ENCODE measurements at places on chromosomes 5 and 9.

GRCh38 chr5:59003641-59004040 lies 420.8 kb downstream of the RAB3C start:
- DNase-seq = no peak

DNA sequence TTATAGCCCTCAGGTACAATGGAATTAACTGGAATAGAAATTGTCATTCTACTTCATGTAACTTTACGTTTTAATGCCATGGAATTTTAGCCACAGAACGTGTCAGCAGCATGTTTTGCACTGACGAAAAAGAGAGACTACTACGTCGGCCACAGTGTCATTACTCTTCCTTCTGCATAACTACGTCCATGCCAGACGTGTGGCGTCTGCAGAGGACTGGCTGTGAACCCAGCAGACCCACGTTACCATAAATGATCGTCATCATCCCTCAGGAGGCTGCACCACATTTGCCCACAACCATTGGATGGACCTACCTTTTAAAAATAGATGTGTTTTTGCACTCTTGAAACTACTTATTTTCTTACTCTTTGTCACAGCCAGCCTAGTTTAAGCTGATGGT lies 63.8 kb upstream of the ATG10 start:
- DNase-seq = no peak

GRCh38 chr5:151597749-151598148 lies 6.6 kb upstream of the FAT2 start:
- DNase-seq = peak; percentile 5

DNA sequence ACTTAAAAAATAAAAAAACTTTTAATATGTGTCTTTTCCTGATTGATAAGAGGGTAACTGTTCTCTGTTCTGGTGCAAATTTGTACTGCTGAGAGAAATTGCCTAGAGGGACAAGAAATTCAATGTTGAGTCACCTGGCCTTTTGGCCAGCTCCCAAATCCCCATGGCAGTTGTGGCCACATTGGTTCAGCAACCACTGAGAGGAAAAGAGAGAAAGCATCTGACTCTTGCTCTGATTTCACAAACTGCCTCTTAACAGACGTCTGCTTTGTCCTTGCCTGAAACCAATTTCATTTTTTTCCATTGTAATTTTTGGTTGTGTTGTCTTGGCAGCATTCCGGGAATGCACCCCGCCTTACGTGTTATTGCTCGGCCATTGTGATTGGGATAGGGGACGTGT lies 42.4 kb downstream of the NTRK2 start:
- DNase-seq = peak; percentile 24

GRCh38 chr5:66362046-66362445 lies 217.9 kb downstream of the SREK1 start:
- no peak for DNase-seq

GRCh38 chr5:2776337-2777302 lies 25.1 kb upstream of the IRX2 start:
- DNase-seq = no peak

DNA sequence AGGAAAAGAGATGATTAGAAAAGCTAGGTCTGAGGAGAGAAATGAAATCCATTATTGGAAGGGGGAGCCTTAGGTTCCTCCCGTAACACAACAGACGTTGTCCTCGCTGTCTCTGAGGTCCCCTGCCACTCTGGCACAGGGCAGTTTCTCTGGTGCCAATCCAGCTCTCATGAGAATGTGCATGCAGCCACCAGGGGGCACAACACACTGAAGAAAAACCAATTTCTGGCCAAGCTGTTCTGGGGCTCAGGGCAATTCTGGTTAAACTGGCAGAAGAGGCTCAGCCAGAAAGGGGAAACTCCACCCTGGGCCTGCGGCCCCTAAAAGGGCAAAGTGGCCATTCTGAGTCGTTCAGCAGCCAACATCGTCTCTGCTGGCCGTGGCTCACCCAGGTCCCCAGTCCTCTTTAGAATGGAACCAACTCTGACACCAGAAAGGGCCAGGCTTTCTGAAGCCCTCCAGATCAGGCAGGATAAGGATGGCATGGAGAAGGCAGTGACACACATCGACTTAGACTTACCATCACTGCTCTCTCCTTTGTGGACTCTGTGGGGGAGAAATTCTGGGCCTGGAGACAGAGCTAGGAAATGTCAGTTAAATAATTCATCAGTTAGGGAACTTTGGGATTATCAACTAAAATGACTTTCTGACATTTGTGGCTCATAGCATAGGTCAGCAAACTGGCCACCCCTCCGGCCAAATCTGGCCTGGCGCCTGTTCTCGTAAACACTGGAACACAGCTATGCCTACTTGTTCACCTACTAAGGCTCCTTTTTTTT lies 58.5 kb upstream of the GOLPH3 start:
- DNase-seq = peak; percentile 94

DNA sequence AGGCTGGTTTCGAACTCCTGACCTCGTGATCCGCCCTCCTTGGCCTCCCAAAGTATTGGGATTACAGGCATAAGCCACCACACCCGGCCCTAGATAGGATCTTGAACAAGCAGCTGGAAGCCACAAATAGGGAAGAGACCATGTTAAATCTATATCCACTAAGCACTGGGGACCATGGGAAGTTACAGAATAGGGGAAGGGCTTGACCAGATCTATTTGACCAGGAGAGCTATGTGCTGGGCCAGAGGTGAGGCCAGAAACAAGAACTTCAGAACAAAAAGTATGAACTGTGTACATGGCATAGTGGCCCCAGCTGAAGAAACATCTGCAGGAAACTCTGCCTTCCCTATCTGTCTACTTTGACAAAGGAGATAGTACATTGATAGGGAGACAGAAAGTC lies 10.8 kb downstream of the KLF4 start:
- DNase-seq = peak; percentile 29

GRCh38 chr5:91176288-91177016 lies 206.7 kb downstream of the ARRDC3 start:
- no peak for DNase-seq

- no peak for DNase-seq
Observed at GRCh38 chr5:1923341-1923740, 40.6 kb upstream of the IRX4 start.
